NCI-H1417 treated with DMSO at 0.1 percent for 48 hours (cell line): ENCODE measurements at places on chromosomes 16 and 17.

DNA sequence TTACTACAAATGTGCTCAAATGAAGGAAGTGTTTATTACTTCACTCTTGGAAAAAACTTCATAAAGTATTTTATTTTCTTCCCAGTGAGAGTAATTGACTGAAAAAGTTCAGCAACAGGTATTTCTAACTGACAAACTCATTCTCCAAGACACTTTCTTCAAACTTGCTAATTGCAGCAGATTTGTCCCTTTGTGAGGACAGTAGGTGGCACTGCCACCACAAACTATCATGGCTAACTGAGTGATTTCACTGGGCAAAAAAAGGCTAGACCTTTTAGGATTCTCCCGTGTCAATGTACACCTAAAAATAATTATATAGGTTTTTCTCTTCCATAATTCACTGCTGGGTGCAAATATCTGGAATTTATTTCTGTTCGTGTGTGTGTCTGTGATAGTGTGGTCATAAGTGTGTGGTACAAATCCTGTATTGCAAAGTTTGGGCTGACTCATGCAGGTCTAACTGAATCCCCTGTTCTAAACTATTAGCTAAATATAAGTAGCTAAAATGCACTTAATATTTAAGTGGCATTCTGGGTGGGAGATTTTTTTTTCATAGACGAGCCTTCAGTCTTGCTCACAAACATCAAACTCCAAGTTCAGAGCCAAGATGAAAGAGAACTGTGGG is 3.9 kb downstream of the HS3ST3A1 start:
- DNase-seq, result no peak

DNA sequence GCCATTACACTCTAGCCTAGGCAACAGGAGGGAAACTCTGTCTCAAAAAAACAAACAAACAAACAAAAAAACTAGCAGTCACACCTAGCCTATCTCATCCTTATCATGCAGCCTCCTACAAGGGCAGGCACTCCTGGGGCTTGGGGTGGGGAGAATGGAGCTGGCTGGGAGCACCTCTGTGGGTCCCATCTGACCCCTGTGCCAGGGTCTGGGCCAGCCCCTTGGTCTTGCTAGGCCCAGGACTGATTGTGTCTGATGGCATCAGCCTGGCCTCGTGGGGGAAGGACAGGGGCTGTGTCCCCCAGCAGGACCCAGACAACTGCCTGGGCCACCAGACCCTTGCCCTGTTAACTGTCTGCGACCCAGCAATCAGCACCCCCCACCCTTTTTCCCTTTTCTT is 49.8 kb downstream of the SREBF1 start:
- DNase-seq, result no peak

DNA sequence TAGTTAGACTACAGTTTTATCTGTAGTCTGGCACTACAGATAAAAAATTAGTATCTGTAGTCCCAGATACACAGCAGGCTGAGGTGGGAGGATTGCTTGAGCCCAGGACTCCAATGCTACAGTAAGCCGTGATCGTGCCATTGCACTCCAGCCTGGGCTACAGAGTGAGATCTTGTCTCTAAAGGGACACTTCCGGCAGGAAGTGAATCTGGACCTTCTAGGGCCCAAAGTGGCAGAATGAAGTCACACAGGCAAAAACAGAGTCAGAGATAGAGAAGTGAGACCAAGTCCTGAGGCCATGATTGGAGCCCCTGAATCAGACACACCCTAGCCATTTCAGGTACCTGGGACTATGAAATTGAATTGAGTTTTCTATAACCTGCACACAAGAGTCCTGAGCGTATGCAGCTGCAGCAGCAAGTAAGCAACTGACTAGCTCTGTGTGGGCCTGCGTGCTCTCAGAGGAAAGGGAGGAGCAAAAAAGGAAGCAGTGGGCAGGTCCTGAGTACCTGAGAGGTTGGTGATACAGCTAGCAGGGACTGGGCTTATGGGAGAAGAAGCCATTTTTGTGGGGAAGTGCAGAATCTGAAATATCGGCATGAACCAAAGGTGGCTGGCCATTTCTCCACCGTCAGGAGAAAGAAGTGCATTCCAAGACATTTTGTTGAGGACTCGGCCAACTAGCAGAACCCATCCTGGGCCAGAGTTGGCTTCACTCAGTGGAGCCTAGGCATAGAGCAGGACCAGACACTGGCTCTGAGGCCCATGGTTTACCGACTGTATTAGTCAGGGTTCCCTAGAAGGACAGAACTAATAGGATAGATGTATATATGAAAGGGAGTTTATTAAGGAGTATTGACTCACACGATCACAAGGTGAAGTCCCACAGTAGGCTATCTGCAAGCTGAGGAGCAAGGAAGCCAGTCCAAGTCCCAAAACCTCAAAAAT is 27.2 kb upstream of the BRD7 start:
- no peak for DNase-seq

- no peak for DNase-seq
Measured at GRCh38 chr17:81486199-81486810, 26.3 kb downstream of the ACTG1 start.

GRCh38 chr17:57735230-57735629 is 9.9 kb downstream of the CCDC182 start:
- DNase-seq, result no peak

DNA sequence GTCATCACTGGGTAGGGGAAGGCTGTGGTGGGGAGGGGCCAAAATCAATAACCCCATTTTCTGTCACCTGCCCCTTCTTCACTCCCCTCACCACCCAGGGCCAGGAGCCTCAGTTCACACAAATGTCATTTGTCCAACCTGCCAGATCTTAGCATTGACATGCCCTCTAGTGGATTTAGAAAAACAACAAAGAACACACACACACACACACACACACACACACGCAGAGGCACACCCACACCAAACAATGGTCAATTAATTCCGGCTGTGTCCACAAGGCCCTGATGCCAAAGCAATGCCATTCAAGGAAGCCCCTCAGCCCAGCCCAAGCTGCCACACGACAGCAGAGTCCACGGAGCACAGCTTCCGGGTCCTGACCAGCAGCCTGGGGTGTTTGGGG is 68.4 kb downstream of the NOG start:
- no peak for DNase-seq
